Femur (tissue), 1 donor: ENCODE measurements at places on chromosomes 16 and 17.

DNA sequence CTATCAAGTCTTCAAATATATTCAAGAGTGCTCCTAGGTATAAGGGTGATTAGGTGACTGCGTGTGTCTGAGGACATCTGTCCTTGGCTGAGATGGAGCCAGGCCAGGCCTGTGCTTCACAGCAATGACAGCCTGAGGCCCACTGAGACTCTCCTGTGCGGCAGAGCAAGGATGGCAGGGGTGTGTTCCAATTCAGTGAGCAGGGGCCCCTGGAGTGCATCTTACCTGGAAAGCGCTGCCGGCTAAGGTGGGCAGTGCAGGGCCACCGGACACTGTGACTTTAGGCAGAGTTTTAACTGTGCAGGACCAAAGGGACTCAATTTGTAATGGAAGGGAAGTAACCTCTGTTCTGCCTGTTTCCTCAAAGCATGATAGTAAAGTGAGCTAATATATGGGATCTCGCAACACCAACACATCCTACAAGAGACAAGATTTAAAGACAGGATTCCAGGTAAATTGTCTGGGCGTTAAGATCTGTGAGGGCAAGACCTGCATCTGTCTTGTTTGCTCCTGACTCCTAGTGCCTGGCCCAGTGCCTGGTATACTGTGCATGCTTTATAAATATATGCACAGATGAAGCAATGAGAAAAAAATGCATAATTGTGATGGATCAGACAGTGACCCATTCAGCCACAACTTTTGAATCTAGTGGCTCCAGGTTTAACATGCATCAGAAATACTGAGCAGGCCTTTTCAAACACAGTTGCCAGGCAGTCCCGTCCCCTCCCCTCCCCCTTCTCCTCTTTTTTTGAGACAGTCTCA is 86.7 kb downstream of the MRC2 start:
- no peak for DNase-seq

DNA sequence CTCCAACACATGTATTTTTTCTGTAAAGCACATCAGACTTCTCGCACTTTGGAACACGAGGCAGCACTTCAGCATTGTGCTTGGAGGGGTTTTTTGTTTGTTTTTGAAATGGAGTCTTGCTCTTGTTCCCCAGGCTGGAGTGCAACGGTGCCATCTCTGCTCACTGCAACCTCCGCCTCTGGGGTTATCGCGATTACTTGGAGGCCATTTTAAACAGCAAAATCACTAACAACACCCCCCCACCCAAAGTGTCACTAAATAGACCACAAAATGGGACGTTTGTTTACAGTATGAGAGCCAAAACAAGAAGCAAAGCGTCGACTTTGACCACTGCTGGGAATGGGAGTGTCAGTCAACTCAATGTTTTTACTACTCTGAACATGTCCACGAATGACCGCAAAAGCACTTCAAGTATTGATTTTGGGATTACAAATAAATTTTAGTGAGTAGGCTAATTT is 9.0 kb upstream of the C16orf87 start:
- DNase-seq = no peak

- no peak for DNase-seq
Observed at GRCh38 chr16:84967828-84968227, 43.5 kb downstream of the ZDHHC7 start.

DNA sequence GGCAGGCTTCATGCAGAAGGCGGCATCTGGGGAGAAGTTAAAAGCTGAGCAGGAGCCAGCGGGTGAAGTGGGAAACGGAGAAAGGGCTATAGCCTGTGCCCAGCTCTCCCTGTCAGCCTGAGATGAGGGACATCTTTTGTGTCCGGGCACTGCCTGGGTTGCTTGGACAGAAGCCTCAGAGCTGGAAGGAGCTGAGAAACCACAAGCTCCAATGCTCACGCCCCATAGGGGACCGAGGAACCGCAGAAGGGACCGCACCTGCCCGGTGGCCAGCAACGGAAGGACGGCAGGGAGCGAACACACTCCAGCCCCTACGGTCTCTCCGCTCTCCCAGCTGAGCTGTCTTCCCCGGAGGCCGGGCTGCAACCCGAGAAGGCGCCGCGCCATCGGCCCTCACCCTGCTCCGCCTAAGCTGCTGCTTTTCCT is 175.8 kb downstream of the NPIPB11 start:
- peak; percentile 49 for DNase-seq

DNA sequence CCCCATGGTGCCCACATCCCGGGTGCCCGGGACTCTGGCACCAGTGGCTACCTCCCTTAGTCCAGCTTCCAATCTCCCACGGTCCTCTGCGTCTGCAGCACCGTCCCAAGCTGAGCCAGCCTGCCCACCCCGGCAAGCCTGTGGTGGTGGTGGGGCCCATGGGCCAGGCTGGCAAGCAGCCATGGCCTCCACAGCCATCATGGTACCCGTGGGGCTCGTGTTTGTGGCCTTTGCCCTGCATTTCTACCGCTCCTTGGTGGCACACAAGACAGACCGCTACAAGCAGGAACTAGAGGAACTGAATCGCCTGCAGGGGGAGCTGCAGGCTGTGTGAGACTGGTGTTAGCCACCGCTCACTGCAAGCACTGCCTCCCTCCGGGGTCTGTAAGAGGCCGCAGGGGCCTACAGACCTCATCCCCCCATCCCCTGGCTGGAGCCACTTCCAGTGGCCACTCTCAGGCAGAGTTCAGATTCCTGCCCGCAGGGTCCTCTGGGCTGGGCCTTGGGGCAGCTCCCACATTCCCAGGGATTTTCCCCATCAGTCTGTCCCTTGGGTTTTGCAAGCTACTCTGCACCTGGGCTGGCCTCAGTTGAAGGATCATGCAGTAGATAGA is 3.9 kb upstream of the SETD1A start:
- peak; percentile 81 for DNase-seq

- no peak for DNase-seq
Observed at GRCh38 chr17:5986644-5987043, 83.5 kb upstream of the WSCD1 start.

DNA sequence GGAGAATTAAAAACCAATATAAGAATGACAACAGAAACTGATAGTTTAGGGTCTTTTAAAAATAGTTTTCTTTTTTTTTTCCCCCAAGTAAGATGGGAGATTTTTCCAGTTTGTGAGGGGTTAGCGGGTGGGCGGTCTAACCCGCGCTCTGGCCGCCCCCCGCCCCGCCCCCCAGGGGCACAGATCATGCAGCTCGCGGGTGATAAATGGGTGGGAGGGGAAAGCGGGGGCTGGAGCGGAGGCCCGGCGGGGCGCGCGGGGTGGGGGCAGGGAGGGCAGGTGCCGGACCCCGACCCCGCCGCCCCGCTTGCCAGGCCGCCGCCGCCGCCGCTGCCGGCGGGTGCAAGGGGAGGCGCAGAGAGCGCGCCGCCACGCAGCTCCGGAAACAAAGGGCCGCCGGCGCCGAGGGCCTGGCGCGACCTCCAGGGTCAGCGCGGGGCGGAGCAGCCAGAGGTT is 60.1 kb upstream of the GSE1 start:
- no peak for DNase-seq

GRCh38 chr16:86768999-86769398 is 190.7 kb downstream of the FOXL1 start:
- DNase-seq = no peak

- DNase-seq = peak; percentile 79
Observed at GRCh38 chr17:40317345-40317873, 8.4 kb downstream of the RARA start.

DNA sequence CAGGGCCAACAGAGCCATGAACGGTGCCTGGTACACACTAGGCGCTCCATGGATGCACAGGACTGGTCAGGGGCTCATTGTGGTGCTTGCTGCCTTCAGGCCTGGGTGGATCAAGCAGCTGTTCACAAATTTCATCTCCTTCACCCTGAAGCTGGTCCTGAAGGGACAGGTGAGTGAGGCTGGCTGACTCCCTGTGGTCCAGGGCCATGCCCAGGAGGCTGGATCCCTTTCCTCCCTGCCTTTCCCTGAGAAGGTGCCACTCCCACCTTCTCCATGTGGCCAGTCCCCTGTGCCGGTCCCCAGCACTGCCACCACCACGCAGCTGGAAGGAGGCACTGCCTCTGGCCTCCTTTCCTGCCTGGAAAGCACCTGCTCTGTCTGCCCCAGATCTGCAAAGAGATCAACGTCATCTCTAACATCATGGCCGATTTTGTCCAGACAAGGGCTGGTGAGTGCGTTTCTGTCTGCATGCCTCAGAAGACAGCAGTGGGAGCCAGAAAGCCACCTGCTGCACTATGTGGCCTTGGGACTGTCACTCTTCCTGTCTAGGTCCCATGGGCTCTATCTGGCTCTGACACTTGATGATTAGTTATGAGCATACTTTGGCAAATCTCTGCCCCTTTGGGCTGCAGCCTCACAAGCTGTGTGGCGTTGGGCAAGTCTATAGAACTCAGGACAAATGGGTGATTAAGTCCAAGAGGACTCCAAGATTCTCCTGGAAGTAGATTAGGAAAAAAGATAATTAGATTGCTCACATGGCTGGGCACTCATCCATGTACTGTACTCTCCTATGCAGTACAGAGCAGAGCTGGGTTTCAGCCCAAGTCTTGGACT is 9.4 kb downstream of the CETP start:
- DNase-seq = no peak

- DNase-seq = peak; percentile 77
Observed at GRCh38 chr16:72989579-72990551, 58.1 kb downstream of the ZFHX3 start.

DNA sequence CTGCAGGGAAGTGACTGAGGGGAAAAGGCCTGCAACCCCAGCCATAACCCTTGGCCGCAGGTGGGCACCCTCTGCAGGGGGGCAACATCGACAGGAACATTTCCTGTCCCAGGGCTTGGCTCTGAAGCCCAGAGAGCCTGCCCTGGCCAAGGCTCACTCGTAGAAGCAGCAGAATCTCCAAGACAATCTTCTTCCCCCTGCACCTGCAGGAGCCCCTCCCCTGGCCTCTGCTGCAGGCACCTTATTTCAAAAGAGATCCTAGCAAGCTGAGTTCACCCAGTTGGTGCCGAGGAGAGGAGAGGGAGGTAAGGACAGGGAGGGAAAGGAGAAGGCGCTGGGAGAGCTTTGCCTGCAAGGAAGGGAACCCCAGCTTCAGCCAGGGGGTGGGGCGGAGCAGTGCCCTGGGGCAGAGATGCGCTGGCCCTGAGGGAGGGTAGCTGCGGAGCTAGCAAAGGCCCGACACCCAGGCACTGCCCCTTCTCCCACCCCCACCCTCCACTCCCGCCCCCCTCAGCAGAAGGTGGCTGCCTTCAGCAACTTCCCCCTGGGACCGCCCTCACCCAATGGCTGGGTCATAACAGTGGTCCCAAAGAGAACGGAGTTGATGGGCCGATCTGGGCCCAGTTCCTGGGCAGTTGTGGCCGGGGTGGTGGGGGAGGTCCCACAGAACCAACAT is 104.3 kb upstream of the TNRC6C start:
- no peak for DNase-seq

GRCh38 chr17:45954914-45955313 is 44.1 kb upstream of the STH start:
- no peak for DNase-seq

- DNase-seq = no peak
Observed at GRCh38 chr16:78230832-78231231, 131.4 kb downstream of the WWOX start.

DNA sequence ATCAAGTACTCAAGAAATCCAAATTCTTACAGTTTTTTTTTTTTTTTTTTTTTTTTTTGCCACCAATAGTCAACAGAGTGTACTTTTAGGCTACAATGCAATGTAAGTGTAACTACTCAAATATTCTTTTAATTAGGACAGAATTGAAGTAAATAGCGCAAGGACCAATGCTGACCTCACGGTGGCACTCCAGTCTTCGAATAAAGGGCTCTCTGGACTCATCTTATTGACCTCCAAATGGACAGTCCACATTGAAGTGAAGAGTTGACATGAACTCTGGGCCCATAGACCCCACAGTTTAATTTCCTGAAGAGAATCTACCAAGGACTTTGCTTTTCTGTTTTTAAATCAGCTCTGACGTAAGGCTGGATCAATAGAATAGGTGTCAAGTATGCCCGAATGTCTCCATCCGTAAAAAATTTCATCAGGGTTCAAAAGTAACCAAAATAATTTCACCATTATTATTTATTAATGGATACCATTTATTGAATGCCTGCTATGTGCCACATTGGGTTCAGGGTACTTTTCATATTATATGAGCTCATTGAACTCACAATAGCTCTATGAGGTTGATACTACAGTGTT is 7.3 kb upstream of the DDX52 start:
- DNase-seq = no peak

DNA sequence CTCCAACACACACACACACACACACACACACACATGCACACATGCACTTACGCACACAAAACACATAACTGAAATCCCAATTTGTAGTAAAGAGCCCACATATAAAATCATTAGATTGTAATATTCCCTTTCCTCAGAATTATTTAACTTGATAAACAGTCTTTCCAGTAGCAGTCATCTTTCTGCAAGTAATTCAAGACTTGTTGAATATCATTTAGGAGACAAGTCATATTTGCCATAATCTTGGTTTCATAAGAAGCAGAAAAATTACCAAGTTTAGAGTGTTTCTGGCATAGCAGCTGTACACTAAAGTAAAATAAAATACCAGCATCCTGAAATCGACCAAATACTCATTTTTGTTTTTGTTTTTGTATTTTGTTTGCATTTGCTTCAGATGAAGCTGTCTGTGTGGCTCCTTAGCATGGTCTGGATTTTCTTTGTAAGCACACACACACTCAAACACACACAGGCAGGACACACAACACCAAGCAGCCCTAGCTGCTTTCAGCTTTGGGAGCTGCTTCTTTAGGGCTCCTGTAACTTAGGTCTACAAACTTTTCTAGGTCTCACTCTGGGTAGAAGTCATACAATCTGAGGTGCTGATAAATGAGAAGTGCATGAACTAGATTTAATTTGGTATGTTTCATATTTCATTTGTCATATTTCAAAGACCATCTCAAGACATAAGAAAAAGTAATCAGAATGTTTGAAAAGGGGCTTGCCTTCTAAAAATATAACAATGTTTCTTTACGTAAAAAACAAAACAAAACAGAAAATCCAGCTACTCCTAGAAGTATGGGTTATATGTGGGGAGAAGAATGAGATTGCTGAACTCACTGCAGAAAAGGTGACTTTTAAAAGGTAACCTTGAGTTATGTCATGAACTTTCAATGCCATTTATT is 3.0 kb downstream of the SALL1 start:
- no peak for DNase-seq

GRCh38 chr17:55641676-55642081 is 81.0 kb downstream of the TMEM100 start:
- DNase-seq = peak; percentile 73

DNA sequence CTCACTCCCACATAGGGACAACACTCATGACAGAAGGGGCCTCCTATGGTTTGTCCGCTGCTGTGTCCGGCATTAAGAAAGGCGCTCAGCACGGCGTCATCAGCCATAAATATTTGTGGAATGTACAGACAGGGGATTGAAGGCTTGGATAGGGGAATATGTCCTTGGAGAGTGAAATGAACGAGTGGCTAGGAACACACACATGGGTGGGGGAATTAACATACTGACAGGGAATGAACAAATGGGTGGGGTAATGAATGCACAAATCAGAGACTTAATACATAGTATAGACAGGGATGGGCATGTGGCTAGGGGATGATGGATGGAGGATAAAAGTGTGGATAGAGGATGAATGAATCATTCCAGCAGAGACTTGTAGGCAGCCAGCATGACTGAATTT is 154.0 kb upstream of the HSBP1 start:
- no peak for DNase-seq

- peak; percentile 71 for DNase-seq
Observed at GRCh38 chr17:64385187-64386083, 5.2 kb downstream of the PECAM1 start.

GRCh38 chr16:14528306-14528705 is 101.8 kb downstream of the PARN start:
- DNase-seq = no peak
